ENCODE measurements at places on chromosomes 1 and 21. TPM values are rescaled to one million over a fixed set of nuclear protein-coding genes. Genes with fewer than 3 reads are reported as not detected.

Gene RGS16
- polyA plus RNA-seq, result 8.7 TPM

Gene PKLR
- polyA plus RNA-seq, result 0.37 TPM

Gene FBXO28
- polyA plus RNA-seq, result 18.1 TPM

Gene DISP1
- polyA plus RNA-seq, result 9.7 TPM

Gene CFAP74
- 0.19 TPM for polyA plus RNA-seq

Gene CLEC20A
- not detected for polyA plus RNA-seq

Gene MROH7
- 5.9 TPM for polyA plus RNA-seq

Gene CD244
- 0.14 TPM for polyA plus RNA-seq

Gene ITLN1
- polyA plus RNA-seq, result not detected

Gene MTHFR
- 62.3 TPM for polyA plus RNA-seq

Gene CLIC6
- polyA plus RNA-seq, result not detected

Gene INSRR
- 0.93 TPM for polyA plus RNA-seq

Gene RNF186
- polyA plus RNA-seq, result not detected

Gene CLDN17
- not detected for polyA plus RNA-seq

Gene SH3D21
- 3.4 TPM for polyA plus RNA-seq

Gene MSH4
- 0.67 TPM for polyA plus RNA-seq

Gene CATSPERE
- 0.93 TPM for polyA plus RNA-seq

Gene IRF6
- 0.83 TPM for polyA plus RNA-seq

Gene TMEM183A
- polyA plus RNA-seq, result 35.5 TPM

Gene LCE3D
- polyA plus RNA-seq, result not detected

Gene BTBD8
- 4.4 TPM for polyA plus RNA-seq

Gene HSF2BP
- 0.89 TPM for polyA plus RNA-seq

Gene SELP
- 0.76 TPM for polyA plus RNA-seq

Gene SPRR1B
- 0.37 TPM for polyA plus RNA-seq

Gene SLFNL1
- polyA plus RNA-seq, result 0.68 TPM

Gene NEGR1
- 18.1 TPM for polyA plus RNA-seq

Gene GLUL
- 356 TPM for polyA plus RNA-seq

Gene OR10Z1
- 0.10 TPM for polyA plus RNA-seq

Gene SERPINC1
- polyA plus RNA-seq, result 0.12 TPM

Gene NUP210L
- polyA plus RNA-seq, result not detected

Gene KDF1
- polyA plus RNA-seq, result not detected

Gene FAM163A
- polyA plus RNA-seq, result 0.31 TPM

Gene TTLL7
- 26.6 TPM for polyA plus RNA-seq

Gene RXFP4
- polyA plus RNA-seq, result 0.36 TPM

Gene SRSF4
- polyA plus RNA-seq, result 74.1 TPM

Gene ANGPTL1
- 42.8 TPM for polyA plus RNA-seq

Gene ZDHHC18
- polyA plus RNA-seq, result 18.6 TPM

Gene CRNN
- not detected for polyA plus RNA-seq

Gene KMO
- polyA plus RNA-seq, result 0.54 TPM

Gene ROR1
- polyA plus RNA-seq, result 9.5 TPM

Gene CDCA8
- 7.1 TPM for polyA plus RNA-seq

Gene TMCC2
- polyA plus RNA-seq, result 11.8 TPM
